ENCODE measurements at places on chromosomes 6 and 20.

DNA sequence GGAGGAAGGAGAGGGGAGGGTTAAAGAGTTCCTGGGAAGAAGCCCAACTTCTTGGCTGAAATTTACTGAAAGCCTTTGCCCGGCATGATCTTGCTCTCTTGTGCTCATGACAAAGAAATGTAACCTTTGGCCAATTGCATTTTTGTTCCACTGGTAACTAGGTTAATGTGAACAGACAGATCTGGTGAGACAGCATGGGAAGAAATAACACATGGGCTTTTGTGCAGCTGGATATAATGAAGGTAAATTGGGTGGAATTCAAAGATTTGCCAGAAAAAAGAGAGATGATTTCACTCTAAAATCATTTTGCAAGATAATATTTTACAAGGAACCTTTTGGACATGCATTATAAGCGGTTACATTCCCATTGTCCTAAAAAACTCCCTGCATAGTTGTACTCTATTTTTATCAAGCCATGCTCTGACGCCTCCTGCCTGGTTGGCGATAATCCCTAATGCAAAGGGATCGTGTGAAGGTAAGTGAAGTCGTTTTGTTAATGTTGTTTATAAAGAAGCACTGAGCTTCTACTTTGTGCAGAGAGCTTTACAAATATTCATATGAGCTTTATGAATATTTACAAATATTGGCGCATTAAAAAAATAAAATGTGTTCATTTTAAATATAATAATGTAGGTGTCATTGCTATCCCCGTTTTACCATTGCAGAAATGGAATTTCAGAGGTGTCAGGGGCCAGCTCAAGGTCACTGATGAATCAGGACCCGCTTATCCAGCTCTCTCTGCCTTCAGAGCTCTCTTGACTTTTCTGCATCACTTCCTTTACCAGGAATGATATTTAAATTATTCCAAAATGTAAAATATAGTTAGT is 161.3 kb upstream of the AGPAT4 start:
- DNase-seq, result no peak

GRCh38 chr6:79737172-79737571 is 106.0 kb downstream of the SH3BGRL2 start:
- DNase-seq, result no peak

DNA sequence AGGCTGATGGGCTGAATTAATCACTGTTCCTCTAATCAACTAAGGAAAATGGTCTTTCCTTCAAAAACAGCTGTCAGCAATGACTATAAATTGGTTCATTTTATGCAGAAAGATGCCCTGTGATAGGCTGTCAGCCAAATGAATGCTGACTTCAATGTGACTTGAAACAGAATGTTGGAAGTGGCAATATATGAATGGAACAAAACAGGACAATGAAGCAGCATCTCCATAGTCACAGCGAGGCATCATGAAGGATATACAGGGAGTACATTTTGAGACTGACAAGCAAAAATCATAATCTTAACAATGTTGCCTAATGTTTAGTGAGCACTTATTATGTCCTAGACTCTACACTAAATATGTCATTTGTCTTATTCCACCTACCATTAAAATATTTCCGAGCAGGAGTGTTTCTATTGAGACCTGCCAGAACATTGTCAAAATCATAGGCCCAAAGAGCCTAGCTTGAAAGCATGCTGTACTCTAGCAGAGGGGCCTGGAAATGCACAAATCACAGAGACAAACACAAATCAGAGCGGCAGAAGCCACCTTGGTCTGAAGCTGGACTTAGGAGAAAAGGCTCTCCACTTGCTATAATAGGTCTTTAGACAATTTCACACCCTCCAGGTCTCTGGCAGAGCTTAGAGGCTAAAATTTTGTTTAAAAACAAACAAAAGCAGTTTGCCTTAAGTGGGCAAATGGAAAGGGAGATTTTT is 63.3 kb downstream of the FAM50B start:
- DNase-seq, result no peak

- DNase-seq, result no peak
These were observed 102.5 kb downstream of the PRL start for GRCh38 chr6:22194188-22194921.

DNA sequence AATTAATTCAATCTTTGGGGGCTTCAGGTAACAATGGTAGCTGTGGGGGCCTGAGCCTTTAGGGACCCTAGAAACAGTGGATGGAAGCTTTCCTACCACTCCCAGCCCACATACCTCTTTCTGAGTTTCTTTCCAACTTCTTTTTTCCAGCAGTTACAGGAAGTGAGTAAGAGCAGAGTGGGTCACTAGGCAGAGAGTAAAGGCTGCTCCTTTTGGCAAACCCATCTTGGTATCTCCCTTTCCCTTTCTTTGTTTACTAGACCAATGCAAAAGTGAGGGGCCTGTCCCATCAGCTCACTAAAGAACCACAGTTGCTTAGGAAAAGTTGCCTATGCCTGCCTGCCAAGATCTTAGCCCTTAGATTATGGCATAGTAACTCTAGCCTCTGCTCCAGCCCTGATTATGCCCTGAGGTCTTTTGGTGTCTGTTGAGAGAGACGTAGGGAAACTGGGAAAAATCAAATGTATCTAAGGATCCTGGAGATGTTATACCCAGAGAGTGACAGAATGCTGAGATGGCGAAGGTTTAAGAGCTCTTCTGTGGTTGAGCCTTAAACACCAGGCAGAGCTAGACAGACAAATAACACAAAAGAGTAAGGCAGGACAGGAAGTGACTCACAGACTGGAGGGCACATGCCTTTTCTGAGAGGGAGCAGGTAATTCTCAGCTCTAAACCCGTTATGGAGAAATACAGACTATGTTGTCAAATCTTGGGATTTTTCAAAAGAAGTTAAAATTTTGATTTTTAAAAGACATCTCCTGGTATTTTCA is 31.3 kb downstream of the TRMT6 start:
- no peak for DNase-seq

GRCh38 chr6:153484056-153484455 is 353.0 kb upstream of the RGS17 start:
- no peak for DNase-seq

DNA sequence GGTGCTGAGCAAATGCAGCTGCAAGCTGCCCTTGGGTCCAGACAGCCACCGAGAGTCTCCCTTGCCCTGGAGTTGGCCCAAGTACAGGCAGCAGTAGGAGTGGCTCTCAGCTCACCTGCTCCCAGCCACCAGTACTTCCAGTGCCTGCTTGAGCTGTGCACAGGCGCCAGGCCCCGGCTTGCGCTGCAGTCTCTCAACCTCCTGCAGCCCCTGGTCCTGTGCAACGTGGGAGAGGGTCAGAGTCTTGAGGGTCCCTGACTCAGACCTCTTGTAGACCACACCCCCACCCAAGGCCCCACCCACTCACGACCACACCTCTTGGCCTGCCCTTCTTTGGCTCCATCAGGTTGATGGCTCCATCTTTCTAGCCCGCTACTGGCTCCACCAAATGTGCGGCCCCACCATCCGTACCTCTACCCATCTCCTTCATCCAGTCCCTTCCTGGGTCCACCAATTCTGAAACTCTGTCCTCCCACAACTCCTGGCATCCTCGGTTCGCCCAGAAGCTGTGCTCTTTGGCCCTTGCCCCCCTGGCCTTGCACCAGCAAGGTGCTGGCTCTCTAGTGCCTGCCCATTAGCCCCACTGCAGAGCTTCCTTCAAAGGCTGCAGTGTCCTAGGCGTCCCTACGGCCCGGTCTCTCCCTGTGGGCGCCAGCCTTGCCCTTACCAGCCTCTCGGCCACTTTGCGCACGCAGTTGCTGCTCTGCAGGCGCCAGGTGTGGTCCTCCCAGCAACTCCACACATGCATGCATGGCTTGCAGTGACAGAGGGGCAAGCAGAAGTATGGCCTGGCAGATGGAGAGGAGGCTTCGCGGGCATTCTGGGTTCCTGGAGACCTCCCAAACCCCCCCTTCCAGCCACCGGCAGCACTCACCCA is 16.5 kb upstream of the SPAG4 start:
- no peak for DNase-seq

- no peak for DNase-seq
These were observed 3.7 kb upstream of the IP6K3 start for GRCh38 chr6:33750244-33750991.

DNA sequence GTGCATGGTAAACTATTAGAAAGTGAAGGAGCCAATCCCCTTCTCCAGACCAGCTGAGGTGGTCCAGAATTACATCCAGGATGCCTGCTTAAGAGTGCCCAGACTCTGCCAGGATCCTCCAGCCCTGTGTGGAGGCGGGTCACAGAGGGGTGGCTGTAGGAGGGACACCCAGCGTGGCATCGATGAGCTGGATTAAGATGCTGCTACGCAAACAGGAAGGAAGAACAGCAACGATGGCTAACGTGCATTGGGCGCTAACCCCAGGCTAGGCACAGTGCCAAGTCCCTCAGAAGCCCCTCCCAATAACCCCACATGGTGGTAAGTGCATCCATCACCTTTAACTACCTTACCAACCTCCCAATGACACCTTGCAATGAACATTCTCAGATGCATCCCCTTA is 63.9 kb upstream of the MRPS10 start:
- peak; percentile 77 for DNase-seq

GRCh38 chr6:100538086-100538485 is 73.4 kb upstream of the SIM1 start:
- no peak for DNase-seq

GRCh38 chr6:27188885-27189418 is 58.5 kb upstream of the PRSS16 start:
- DNase-seq, result peak; percentile 73

GRCh38 chr6:49866485-49866943 is at the start of gene CRISP1:
Gene CRISP1, minus strand, starts transcription at chr6:49866535. Its CDS starts 9,135 bp downstream, at chr6:49857400.
- no peak for DNase-seq

- no peak for DNase-seq
These were observed 11.4 kb upstream of the KCNQ2 start for GRCh38 chr20:63483834-63484233.

- DNase-seq, result no peak
These were observed 91.0 kb downstream of the GFRA4 start for GRCh38 chr20:3572151-3572550.

- DNase-seq, result peak; percentile 73
These were observed 1.3 kb downstream of the KPNA5 start for GRCh38 chr6:116682334-116682712.

DNA sequence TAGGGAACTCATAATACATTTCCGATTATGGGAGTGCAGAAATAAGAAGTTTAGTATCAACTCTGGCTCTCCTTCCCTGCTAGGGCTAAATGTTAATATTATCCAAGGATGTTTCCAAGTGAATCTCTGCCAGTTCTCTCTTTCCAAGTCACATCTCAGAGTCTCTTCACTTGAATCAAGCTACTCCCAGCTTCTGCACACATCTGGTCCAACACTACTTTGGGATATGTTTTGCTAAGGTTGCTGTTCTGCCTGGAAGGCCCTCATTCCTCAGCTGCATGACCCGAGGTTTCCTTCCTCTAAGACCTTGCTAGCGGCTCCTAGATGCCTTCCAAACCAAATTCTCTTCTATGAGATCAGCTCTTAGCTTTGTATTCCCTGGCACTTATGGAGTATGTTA is 331.8 kb downstream of the GJA1 start:
- no peak for DNase-seq

GRCh38 chr20:64056889-64057627 is 5.9 kb upstream of the TCEA2 start:
- DNase-seq, result no peak

- no peak for DNase-seq
These were observed 458.7 kb upstream of the AGPAT4 start for GRCh38 chr6:161732594-161732993.

GRCh38 chr6:52908526-52908925 is 972 bp downstream of the GSTA3 start:
- no peak for DNase-seq

- DNase-seq, result peak; percentile 47
These were observed 151.2 kb upstream of the TMEM170B start for GRCh38 chr6:11386323-11386722.

GRCh38 chr6:26088344-26088743 is 1.1 kb downstream of the HFE start:
- DNase-seq, result no peak

- DNase-seq, result no peak
These were observed 256.8 kb downstream of the PHACTR1 start for GRCh38 chr6:12973386-12973785.

GRCh38 chr6:76681781-76682180 is 609.3 kb upstream of the IMPG1 start:
- no peak for DNase-seq

DNA sequence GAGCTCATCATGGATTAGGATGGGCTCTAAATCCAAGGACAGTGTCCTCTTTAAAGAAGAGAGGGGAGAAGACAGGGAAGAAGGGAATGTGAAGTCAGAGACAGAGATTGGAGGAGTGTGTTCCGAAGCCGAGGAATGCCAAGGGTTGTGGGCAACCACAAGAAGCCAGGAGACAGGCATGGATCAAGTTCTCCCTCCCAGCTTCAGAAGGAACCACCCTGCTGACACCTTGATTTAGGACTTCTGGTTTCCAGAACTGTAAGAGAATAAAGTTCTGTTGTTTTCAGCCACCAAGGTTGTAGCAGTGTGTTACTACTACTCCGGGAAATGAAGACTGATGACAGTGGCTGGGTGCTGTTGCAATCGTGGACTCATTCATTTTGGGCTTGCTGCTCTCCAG is 120.1 kb downstream of the RPS12 start:
- no peak for DNase-seq

- no peak for DNase-seq
These were observed 171.4 kb downstream of the ZFAND3 start for GRCh38 chr6:37990762-37991525.

GRCh38 chr20:51622004-51622874 is 79.7 kb upstream of the NFATC2 start:
- DNase-seq, result no peak

- no peak for DNase-seq
These were observed 11.4 kb upstream of the SIRT5 start for GRCh38 chr6:13563009-13563408.

GRCh38 chr20:48532028-48532427 is 295.8 kb downstream of the PREX1 start:
- no peak for DNase-seq
